T-cell (primary cell): ENCODE measurements at places on chromosomes 7 and 10.

- no peaks in the 10 kb centered on the region for H3K27me3 ChIP-seq
- H3K4me3 ChIP-seq: no peak overlapping the region
- no peak for DNase-seq
- no peaks in the 10 kb centered on the region for H3K36me3 ChIP-seq
- H3K27ac ChIP-seq: no peak overlapping the region
Measured at GRCh38 chr7:32658467-32658869, 163.2 kb downstream of the AVL9 start.

DNA sequence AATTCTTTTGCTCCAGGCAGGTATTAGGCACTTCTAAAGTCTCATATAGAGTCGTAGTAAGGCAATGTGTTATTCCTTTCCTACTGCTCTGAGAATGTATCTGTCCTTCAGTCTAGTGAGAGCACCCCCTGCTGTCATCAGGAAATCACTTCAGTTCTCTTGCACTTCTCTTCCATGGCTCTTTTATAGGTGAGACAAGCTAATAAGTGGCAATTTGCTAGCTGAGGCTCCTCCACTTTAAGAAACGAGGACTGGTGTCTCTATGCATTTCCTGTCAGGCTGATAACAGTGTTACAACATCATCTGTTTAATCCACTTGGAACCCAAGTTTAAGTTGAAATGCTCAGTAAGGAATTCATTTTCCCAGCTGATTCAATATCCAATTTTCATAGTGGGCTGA lies 350.6 kb downstream of the TFEC start:
- H3K4me1 ChIP-seq: no peaks in the 10 kb centered on the region
- no peak overlapping the region for H3K4me3 ChIP-seq
- H3K36me3 ChIP-seq: no peaks in the 10 kb centered on the region
- H3K27me3 ChIP-seq: no peaks in the 10 kb centered on the region
- no peak overlapping the region for H3K27ac ChIP-seq
- DNase-seq: no peak

DNA sequence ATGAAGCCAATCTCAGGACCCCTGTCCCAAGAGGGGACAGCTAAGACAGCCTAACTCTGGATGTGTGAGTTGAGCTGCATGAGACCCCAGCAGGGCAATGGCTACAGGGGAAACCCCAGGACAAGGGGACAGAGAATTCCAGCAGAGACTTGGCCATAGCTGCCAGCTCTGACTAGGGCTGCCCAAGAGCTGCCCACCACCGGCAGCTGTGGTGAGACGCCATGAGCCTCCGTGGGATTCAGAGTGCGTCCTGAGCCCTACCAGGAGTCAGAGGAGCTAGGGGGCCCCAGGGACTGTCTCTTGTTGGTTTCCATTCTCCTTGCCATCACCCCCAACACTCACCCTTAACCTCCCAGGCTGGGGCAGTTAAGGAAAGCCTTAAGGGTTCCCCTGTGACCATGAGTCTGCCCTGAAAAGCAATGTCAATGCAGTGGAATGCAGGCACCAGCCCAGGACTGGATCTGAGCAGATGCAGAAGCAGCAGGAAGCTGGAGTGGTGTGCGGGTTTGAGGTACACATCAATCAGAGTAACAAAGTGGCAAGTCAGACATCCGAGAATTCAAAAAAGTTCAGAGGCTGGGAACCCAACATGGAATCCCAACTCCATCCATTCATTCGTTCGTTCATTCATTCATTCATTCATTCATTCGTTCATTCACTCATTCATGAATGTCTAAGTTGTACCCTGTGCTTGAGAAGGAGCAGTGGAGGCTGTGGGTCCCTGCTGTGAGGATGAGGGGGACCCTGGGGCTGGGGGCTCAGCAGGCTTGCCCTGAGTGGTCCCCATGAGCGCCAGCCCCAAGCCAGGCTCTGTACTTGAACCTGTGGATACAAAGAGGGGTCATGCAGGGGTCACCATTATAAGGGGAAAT lies 52.9 kb downstream of the C10orf120 start:
- no peak overlapping the region for H3K27ac ChIP-seq
- DNase-seq: no peak
- H3K36me3 ChIP-seq: no peaks in the 10 kb centered on the region
- H3K4me3 ChIP-seq: no peak overlapping the region

DNA sequence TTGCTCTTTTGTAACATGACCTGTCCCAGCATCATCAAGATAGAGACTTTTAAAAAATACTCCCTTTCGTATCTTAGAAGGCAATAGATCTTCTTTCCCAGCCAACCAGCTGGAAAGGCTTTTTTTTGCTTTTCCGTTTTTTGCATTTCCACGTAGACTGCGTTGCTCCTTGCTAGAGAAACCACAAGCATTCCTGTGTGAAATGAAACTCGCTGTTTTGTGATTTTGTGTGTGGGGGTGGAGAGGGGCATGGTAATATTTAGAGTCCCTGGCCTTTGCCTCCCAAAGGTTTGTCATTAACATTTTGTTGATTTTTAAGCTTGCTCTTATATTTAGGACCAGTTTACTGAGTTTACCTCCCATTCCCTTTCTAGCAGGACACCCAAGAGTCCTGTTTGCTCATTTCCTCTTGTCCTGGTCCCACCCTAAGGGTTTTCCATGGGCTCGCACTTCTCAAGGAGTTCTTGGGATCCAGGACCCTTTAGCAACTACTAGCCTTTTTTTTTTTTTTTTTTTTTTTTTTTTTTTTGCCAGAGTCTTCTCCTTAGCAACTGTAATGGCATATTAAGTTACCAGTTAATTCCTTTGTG lies 243.6 kb downstream of the BICC1 start:
- no peak overlapping the region for H3K27ac ChIP-seq
- no peaks in the 10 kb centered on the region for H3K4me1 ChIP-seq
- no peaks in the 10 kb centered on the region for H3K36me3 ChIP-seq
- DNase-seq: no peak
- no peak overlapping the region for H3K4me3 ChIP-seq

GRCh38 chr7:16365177-16365576 lies 56.2 kb downstream of the CRPPA start:
- H3K4me1 ChIP-seq: no peaks in the 10 kb centered on the region
- no peak overlapping the region for H3K27ac ChIP-seq
- no peak for DNase-seq
- H3K27me3 ChIP-seq: no peaks in the 10 kb centered on the region

DNA sequence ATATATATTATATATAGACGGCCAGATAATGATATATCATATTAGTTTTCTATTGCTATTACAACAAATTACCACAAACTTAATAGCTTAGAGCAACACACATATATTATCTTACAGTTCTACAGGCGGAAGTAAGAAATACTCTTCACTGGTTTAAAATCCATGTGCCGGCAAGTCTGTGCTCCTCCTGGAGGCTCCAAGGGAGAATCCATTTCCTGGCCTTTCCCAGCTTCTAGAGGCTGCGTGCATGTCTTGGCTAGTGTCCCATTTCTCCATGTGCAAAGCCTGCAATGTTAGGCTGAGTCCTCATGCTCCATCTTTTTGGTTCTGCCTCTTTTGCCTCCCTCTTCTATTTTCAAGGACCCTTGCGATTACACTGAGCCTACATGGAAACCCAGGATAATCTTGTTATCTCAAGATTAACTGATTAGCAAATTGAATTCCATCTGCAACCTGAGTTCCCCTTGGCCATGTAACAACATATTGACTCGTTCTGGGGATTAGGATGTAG lies 23.9 kb upstream of the PNLIPRP3 start:
- no peaks in the 10 kb centered on the region for H3K4me1 ChIP-seq
- no peak for DNase-seq
- no peaks in the 10 kb centered on the region for H3K27me3 ChIP-seq
- H3K27ac ChIP-seq: no peak overlapping the region

- no peak overlapping the region for H3K27ac ChIP-seq
- no peak for DNase-seq
Measured at GRCh38 chr7:13615679-13616078, 373.8 kb downstream of the ETV1 start.

- H3K4me3 ChIP-seq: no peak overlapping the region
- no peak for DNase-seq
- H3K27me3 ChIP-seq: no peaks in the 10 kb centered on the region
- no peak overlapping the region for H3K27ac ChIP-seq
Measured at GRCh38 chr10:101647255-101647654, 47.7 kb downstream of the FBXW4 start.

- no peak for DNase-seq
- H3K27me3 ChIP-seq: peaks cover 2% of the 10 kb centered on the region
- no peaks in the 10 kb centered on the region for H3K36me3 ChIP-seq
- no peaks in the 10 kb centered on the region for H3K4me1 ChIP-seq
Measured at GRCh38 chr10:116960066-116960776, 44.8 kb downstream of the SHTN1 start.

DNA sequence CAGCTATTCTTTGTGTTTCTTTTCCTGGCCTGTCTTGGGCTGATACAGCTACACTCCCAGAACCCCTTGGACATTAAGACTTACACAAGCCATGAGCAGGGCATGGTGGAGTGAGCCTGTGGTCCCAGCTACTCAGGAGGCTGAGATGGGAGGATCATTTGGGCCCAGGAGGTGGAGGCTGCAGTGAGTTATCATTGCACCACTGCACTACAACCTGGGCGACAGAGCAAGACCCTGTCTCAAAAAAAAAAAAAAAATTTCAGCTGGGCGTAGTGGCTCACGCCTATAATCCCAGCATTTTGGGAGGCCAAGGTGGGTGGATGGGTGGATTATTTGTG lies 13.6 kb upstream of the FOXK1 start:
- DNase-seq: no peak
- H3K4me3 ChIP-seq: no peak overlapping the region
- H3K4me1 ChIP-seq: no peaks in the 10 kb centered on the region
- H3K27me3 ChIP-seq: peaks cover 21% of the 10 kb centered on the region
- no peaks in the 10 kb centered on the region for H3K36me3 ChIP-seq

DNA sequence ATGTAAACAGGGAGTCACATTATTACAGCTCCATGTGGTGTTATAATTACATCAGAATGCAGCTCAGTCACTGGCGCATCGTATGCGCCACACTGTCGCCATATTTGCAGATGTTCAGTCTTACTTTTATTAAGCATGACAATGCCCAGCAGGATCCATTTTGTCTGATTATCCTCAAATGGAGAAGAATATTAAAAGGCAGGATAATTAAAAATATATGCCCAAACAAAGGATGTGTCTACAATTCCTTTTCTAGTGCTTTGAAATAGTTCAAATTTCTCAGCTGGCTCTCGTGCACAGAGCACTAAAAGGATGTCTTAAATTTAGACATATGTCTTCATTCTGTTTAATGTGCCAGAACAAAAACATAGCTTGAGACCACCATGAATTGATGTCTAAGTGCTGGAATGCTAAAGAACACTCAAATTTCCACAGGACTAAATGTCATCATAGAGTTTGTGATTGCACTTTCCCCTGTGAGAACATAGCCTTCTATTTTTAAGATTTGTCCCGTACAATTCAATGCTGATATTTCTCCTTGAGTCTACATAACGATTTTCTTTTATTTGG lies 168.0 kb downstream of the DKK1 start:
- H3K27me3 ChIP-seq: no peaks in the 10 kb centered on the region
- H3K4me3 ChIP-seq: no peak overlapping the region
- no peaks in the 10 kb centered on the region for H3K4me1 ChIP-seq
- H3K36me3 ChIP-seq: no peaks in the 10 kb centered on the region
- H3K27ac ChIP-seq: no peak overlapping the region
- DNase-seq: no peak

- no peaks in the 10 kb centered on the region for H3K4me1 ChIP-seq
- no peak for DNase-seq
- H3K4me3 ChIP-seq: no peak overlapping the region
- no peaks in the 10 kb centered on the region for H3K27me3 ChIP-seq
- no peak overlapping the region for H3K27ac ChIP-seq
Measured at GRCh38 chr7:29362380-29362779, 167.8 kb downstream of the CHN2 start.

GRCh38 chr10:118395947-118396346 lies 53.8 kb upstream of the FAM204A start:
- H3K36me3 ChIP-seq: no peaks in the 10 kb centered on the region
- H3K4me1 ChIP-seq: no peaks in the 10 kb centered on the region
- no peak overlapping the region for H3K4me3 ChIP-seq
- H3K27ac ChIP-seq: no peak overlapping the region
- no peak for DNase-seq

- H3K27ac ChIP-seq: no peak overlapping the region
- no peaks in the 10 kb centered on the region for H3K4me1 ChIP-seq
- H3K36me3 ChIP-seq: no peaks in the 10 kb centered on the region
- no peak for DNase-seq
- no peaks in the 10 kb centered on the region for H3K27me3 ChIP-seq
Measured at GRCh38 chr10:109996766-109997171, 11.0 kb upstream of the ADD3 start.

DNA sequence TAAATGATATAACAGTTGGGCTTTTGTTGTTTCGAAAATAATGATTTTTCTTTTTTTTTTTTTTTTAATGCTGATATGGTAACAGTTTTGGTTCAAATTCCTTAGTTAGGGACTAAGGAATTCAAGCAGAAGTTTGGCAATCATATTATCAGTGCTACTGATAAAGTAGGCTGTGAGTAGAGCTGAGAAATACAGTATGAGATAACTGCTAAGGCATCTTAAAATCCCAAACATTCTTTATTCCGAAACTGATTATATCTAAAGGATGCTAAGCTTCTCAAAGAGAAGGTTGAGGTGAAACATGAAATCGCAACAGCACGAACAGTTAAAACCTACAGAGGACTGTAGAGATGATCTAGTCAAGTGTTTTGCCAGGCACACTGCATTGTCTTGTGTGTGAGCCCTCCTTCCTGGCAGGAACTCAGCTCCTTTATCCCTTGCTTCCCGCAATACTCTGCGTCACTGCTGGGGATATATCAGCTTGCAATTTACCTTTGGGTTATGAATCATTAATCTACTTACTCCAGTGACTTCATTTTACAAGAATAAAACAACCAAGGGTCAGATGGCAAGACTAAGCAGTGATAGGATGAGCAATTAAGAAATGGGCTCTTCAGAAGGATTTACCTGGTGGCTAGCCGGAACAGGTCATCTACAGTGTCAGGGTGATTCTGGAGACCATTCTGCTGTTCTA lies 36.7 kb downstream of the IRF5 start:
- H3K4me3 ChIP-seq: no peak overlapping the region
- no peak for DNase-seq
- H3K27ac ChIP-seq: no peak overlapping the region

GRCh38 chr10:67837541-67838314 lies at the start of gene DNAJC12:
DNAJC12 (minus strand) TSS chr10:67838188; CDS start chr10:67838011, 177 bp downstream.
- no peaks in the 10 kb centered on the region for H3K36me3 ChIP-seq
- no peak within 1 kb of the TSS for H3K27ac ChIP-seq
- H3K4me3 ChIP-seq: no peak within 1 kb of the TSS
- no peaks in the 10 kb centered on the region for H3K4me1 ChIP-seq

DNA sequence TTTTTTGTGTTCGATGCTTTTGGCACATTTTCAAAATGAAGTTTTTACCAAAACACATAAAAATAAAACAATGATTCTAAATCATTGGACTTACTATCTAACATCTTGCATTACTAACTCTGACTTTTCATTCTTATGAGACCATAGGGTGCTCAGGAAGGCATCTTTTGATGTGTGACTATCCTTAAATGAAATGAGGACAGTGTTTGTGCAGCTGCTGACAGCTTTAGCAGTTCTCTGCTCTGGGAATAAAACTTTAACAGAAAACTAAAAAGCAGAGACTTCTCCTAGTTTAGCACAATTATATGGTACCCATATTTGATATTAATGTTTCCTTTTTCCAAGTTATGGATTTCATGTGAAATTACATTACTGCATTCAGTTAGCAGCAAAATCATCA lies 471.6 kb downstream of the ARL4A start:
- H3K4me3 ChIP-seq: no peak overlapping the region
- no peaks in the 10 kb centered on the region for H3K36me3 ChIP-seq
- DNase-seq: no peak
- no peaks in the 10 kb centered on the region for H3K4me1 ChIP-seq
- no peak overlapping the region for H3K27ac ChIP-seq
